Lower leg skin (tissue), 4 donors: ENCODE measurements at places on chromosomes 7 and 10. TPM values are rescaled to one million over a fixed set of nuclear protein-coding genes. Genes with fewer than 3 reads are reported as not detected.

DNA sequence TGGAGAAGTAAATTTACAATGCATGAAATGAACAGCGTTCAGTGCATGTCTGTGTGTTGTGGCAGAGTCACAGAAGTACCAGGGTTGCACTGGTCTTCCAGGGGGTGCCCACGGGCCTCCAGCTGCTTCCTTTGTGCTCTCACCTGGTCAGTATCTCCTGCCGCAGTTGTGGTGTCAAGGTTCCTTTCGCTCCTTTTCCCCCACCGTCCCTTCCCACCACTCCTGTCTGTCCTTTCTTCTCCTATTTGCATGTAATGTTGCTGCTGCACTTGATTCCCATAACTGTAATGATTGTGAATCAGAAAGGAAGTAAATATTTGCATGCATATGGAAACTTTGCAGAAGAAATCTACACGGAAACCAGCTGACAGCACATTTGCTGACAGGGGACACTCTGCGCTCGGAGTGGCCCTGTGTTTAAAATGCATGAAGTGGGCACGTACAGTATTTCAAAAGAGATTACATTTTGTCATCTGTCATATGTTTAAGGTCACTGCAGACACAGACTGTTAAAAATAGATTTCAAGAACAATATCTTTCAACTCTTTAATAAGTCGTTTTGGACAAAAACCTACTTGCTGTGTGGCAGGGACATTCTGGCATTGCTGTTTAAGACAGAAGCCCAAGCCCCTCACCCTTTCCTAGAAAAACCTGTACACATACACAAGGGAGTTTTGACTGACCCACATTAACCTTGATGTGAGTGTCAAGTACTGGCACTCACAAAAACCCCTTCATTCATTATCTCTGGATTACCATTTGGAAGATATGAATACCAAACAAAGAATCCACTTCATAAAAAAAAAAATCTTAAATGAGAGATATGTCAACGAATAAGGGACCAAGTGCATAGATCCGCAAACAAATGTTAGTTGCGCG is 336.7 kb upstream of the KLF6 start:
- DNase-seq: no peak

GRCh38 chr7:35754741-35755140 is 46.1 kb upstream of the SEPTIN7 start:
- DNase-seq: no peak

GRCh38 chr10:35304649-35305048 is 31.7 kb upstream of the CCNY start:
- DNase-seq: no peak

DNA sequence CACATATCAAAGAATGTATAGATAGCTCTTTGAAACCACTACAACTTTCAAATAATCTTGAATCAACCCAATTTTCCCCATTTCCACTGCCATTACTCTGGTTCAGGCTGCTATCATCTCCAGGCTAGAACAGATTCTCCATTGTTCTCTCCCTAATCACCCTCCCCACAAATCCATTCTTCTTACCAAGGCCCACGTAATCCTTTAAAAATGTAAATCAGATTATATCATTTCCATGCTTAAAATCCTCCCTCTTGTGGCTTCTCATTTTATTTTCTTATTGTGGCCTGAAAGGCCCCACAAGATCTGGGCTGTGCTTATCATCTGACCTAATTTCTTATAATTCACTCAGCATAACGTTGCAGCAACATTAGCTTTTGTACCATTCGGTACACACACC is 3.0 kb upstream of the PON1 start:
- no peak for DNase-seq

DNA sequence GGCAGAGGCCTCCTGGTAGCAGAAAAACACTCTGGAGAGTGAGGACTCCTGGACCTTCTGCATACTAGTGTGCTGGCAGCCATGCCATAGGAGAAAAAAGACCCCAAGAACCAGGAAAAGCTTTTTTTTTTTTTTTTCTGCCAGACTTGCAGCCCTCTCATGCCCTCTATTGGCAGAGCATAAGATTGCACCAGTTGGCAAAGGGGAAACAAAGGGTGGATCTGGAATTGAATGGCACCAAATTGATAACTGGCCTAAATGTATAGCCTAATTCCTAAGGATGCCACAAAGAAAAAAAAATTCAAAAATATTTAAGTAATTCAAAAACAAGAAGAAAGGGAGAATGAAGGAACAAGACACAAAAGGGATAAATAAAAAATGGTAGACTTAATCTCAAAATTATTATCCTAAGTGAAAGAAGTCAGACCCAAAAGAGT is 112.5 kb upstream of the GHITM start:
- no peak for DNase-seq

DNA sequence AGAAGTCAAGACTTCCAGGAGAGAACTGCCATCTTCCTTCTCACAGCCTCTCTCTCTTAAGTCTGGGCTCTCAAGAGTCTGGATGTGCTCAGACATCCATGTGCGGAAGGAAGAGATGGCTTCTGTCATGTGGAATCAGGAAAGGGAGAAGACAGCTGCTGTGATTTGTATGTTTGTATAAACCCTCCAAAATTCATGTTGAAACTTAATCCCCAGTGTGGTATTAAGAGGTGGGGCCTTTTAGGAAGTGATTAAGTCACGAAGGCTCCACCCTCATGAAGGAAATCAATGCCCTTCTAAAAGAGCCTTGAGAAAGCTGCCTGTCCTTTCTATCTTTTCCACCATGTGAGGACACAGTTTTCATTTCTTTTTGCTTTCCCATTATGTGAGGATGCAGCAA is 73.9 kb upstream of the PTN start:
- DNase-seq: no peak

DNA sequence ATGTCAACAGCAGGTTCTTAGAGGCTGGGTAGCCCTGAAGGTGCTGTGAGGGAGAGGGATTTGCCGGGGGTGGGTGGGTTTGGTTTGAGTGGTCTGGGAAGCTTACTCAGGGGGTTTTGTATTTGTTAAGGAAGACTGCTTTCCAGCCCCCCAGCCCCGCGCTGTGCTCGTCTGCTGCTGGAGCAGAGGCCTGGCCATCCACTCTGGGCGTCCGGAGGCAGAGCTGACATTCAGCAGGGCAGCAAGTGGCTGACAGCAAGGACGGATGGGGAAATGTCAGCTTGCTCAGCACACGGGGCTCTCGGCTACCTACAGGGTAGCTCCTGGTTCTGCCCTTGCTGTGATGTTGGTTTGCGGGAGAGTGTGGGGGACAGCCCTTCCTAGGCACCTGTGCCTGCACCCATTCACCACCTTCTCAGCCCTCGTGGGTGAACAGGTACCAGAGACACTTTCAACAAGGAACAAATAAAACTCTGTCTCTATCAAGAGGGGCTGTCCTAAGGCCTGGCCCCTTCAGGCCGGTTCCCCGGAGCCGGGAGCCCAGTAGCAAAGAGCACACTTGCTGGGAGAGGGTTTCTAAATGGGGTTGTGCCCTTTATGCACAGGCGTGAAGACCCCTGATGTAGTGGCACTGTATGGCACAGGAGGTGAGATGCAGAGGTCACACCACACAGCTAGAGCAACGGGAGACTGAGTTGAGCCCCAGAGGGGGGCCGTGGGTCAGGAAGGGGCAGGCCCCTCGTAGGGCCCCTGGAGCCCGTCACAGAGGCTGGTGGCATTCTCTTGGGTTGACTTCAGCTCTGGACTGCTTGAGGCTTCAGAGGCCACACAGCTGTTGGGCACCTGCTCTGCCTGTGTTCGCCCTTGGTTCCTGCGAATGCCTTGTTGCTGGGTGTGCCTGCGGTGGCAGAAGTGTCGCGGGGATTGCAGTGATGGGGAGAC is 72.2 kb upstream of the SHH start:
- peak; percentile 76 for DNase-seq

DNA sequence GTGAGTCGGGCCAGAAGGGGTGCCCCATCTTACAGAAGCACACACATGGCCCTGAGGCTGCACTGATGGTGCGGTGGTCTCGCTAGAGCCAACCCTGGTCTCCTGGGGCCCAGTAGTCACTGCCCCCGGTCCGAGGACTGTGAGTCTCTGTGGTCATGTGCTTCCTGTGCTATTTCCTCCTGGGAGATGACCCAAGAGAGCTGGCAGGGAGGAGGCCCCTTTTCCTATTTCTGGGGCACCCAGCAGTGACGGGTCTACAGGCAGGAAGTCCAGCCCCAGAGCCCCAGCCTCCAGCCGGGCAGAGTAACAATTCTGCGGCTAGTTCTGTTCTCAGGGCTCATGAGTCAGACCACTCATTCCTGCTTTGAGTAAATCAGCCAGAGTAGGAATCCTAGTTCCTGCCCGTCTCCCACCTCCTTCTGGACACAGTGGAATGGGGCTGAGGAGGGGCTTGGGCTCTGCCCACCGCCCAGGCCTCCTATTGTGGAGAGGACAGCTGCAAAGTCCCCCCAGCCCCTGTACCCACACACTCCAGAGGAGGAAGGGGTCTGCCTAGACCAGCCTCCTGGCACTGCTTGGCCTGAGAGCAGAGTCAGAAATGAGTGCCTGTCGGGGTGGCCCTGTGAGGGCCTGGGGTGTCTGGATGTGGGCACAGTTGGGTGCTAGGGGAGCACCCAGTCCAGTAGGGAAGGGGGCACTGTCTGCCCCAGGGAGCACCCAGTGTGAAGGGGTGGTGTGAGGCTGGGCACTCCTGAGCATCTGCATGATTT is 80.5 kb upstream of the PPIF start:
- DNase-seq: peak; percentile 94

- no peak for DNase-seq
These were observed 351.8 kb upstream of the FZD8 start for GRCh38 chr10:35993591-35994515.

DNA sequence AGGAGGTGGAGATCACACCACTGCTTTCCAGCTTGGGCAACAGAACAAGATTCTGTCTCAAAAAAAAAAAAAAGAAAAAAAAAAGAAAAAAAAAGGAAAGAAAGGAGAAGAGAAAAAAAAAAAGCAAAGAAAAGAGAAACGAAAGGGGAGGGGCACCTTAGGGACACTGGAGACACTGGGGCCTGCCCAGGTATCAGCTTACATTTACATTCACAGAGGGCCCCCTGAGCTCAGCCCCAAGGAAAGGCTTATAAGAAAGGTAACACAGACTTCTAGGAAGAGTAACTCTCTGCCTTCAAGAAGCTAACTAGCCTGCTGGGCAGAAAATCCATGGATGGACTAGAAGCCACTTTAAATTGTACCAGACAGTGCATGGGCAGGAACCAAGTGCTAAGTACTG is 108.8 kb downstream of the NPY start:
- no peak for DNase-seq

- DNase-seq: no peak
These were observed 51.6 kb downstream of the CREB3L2 start for GRCh38 chr7:137950263-137950621.

- no peak for DNase-seq
These were observed 8.9 kb upstream of the GRK5 start for GRCh38 chr10:119198438-119198837.

DNA sequence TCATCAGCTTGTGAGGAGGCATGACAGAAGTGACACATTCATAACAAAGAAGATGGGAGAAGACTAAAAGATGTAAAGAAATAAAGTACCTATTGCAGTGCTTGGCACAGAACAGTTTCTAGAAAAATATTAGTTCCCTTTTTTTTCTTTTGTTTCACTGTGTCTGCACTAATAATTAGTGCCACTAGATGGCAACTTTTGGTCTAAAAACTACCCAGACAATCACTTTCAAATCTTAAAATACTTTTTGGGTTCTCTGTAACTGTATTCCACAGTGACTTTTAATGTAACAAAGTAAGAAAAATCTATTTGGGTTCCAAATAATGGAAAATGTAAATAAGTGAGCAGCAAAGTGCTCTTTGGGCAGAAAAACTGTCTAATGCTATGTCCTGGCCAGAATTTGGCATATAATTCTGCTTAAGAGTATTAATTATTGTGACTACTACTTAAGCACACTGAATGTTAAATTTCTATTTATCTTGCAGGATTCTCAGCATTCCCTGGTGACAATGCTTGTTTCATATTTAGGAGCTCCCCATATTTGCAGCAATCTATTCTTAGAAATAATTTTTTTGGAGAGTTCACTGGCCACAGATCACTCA is 134.8 kb upstream of the KIF5B start:
- no peak for DNase-seq

DNA sequence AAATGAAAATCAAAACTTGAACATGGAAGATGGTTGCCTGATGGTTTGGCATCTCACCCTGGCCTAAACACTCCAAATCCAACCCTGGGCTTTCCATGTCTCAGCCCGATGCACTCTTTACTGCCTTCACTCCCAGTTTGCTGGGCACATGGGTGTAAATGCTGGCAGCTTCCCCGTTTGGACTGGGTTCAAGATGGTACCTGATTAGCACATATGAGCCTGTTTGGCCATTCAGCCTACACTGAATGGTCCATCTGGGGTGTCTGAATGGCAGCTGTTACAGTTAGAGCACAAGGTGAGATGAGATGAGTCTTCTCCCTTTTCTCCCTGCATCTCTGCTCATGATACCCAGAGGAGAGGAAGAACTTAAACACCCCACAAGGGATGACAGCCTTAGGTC is 37.1 kb downstream of the ATXN7L1 start:
- DNase-seq: no peak

DNA sequence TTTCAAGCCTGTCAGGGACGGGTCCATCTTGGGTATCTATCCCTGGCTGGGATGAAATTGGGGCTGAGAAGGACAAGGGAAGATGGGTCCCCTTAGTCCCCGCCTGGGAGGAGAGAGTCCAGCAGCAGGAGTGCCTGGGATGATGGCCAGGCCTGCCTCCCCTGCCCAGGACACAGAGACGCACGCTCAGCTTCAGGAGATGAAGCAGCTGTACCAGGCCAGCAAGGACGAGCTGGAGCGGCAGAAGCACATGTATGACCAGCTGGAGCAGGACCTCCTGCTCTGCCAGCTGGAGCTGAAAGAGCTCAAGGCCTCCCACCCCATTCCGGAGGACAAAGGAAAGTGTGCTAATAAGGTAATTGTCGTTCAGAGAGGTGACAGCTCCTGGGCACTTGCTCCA is 15.4 kb downstream of the CCDC136 start:
- no peak for DNase-seq

DNA sequence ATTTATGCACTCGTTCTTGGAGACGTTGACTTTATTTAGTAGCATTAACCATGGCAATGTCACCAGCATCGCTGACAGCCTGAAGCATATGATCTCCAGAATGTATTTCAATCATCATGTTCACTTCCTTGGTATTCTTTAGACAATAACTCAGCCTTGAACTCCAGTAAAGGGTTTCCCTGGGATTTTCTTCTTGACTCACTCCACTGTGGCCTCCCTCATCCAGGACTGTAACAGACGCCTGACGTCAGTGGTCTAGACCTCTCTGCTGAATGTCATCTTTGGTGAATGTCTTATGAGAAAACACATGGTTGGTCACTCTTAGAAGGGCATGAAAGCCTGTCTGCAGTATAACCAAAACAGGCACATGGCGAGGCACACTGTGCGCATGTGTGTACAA is 64.4 kb downstream of the EGFR start:
- DNase-seq: no peak

GRCh38 chr10:132417257-132417910 is 20.4 kb downstream of the PWWP2B start:
- no peak for DNase-seq

ELOVL3 gene
- total RNA-seq: 50.3 TPM

IFIT1B gene
- total RNA-seq: not detected

BAG3 gene
- 85.5 TPM for total RNA-seq

CYP3A7 gene
- not detected for total RNA-seq

MAD1L1 gene
- 37.7 TPM for total RNA-seq

KIAA1217 gene
- total RNA-seq: 60.5 TPM

AGAP9 gene
- total RNA-seq: 10.5 TPM

MYL10 gene
- not detected for total RNA-seq

EIF4H gene
- 306 TPM for total RNA-seq
